Stimulated activated CD8-positive, alpha-beta memory T cell treated with anti-CD3 and anti-CD28 coated beads, Interleukin-12 subunit alpha, Interleukin-12 subunit beta, amount 100 ng/mL, for 4 hours (primary cell): ENCODE measurements at places on chromosomes 6 and 20.

GRCh38 chr6:160986851-160987250 lies 4.7 kb upstream of the MAP3K4 start:
- no peak for DNase-seq

DNA sequence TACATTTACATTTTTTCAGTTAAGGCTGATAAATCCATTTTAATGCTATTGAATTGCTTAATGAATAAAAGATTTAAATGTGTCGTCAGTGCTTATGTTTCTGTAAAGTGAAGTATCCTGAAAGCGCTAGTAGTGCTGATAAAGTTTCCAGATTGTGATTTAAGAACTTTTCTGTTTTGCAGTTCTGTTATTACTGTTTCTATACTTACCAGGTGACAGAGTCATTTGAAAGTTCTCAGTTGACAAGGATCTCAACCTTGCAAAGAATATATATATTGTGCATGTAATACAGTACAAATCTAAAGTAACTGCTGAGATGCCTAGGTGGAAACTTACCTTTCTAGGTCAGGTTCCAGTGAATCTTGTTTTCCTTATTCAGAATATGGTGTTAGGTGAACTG lies 201.8 kb downstream of the ARID1B start:
- no peak for DNase-seq

DNA sequence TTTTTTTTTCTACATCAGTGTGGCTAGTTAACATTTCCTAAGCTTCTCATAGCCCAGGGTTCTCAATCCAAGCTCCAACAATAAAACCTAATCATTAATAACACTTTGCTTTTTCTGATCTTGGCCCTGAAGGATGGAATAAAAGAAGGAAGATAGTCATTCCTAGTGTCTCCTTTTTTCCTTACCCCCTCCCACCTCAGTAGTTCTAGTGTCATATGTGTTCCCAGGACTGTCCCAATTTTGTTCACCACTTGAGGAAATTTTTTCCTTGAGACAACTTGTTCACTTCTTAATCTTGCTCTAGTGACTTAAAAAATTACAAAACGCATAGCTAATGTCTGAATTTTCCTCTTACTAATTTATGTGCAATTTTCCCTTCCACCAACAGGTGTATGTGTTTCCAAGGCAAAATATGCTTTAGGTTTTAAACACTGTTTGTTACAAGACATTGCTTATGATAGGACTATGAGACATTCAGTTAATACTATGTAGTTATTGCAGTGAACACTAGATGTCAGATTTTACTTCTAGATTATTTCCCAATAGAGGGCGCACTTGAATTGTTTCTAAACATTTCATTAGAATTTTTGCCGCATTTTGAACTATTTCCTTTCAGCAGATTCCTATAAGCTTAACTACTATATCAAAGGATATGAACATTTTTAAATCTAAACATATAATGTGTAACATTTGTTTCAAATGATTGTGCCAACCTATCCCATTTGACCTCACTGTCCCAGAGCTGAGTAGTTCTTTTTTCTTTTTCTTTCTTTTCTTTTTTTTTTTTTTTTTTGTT lies 18.5 kb upstream of the C6orf141 start:
- no peak for DNase-seq

- no peak for DNase-seq
Measured at GRCh38 chr6:97049253-97050011, 124.9 kb downstream of the KLHL32 start.

- DNase-seq, result no peak
Measured at GRCh38 chr20:44040202-44040915, 125.7 kb downstream of the TOX2 start.
